Lung microvascular endothelial cell (primary cell): ENCODE measurements at places on chromosomes 12 and 14. TPM values are rescaled to one million over a fixed set of nuclear protein-coding genes. Genes with fewer than 3 reads are reported as not detected.

- no peak for DNase-seq
Measured at GRCh38 chr12:68638721-68639395, 28.2 kb downstream of the RAP1B start.

DNA sequence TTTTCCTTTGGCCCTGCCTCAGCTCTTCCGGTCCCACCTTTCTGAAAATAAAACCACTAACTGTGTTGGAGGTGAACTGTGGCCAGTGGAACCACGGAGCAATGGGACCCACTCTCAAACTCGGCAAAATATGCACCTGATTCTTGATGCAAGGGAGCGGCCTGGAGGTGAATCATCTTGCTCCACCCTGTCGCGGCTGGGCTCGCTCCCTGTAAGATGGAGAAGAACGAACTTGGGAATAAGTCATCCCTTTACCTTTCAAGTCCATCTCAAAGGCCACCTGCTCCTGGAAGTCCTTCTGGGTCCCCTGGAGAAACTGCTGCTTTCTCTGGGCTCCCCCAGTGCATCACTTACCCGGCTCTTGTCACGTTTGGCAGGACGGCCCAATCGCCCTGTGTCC, 309.9 kb downstream of the BCL11B start:
- DNase-seq, result no peak

GRCh38 chr12:111359231-111359913, 9.5 kb downstream of the PHETA1 start:
- DNase-seq, result no peak

Gene CDKL1
- total RNA-seq, result 28.3 and 31.9 TPM in 2 replicates

GRCh38 chr14:22791301-22791700, 23.9 kb downstream of the SLC7A7 start:
- no peak for DNase-seq

GRCh38 chr14:51441001-51441400, 201.0 kb downstream of the TMX1 start:
- DNase-seq, result no peak

DNA sequence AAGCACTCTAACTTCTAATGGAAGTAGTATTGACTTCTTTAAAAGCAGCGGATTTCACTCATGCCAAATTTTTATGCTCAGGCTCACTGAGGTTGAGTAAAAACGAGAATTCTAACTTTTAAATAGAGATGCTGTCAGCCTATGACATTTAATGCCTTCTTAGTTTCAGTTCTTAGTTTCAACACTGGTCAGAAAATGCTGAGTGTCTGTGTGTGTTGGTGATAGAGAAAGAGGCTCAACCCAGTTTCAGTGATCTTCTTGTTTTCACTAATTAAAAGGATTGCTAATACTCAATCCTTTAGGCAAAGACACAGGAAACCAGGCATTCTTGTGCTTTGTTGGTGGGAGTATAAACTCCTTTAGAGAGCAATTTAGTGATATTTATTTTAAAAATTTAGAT, 31.0 kb downstream of the PEBP1 start:
- no peak for DNase-seq

GRCh38 chr12:132218915-132219314, 74.7 kb downstream of the NOC4L start:
- peak; percentile 82 for DNase-seq

- DNase-seq, result no peak
Measured at GRCh38 chr12:55931317-55931779, 386 bp downstream of the DGKA start.

GRCh38 chr12:225012-225411, 11.1 kb upstream of the SLC6A12 start:
- no peak for DNase-seq

DNA sequence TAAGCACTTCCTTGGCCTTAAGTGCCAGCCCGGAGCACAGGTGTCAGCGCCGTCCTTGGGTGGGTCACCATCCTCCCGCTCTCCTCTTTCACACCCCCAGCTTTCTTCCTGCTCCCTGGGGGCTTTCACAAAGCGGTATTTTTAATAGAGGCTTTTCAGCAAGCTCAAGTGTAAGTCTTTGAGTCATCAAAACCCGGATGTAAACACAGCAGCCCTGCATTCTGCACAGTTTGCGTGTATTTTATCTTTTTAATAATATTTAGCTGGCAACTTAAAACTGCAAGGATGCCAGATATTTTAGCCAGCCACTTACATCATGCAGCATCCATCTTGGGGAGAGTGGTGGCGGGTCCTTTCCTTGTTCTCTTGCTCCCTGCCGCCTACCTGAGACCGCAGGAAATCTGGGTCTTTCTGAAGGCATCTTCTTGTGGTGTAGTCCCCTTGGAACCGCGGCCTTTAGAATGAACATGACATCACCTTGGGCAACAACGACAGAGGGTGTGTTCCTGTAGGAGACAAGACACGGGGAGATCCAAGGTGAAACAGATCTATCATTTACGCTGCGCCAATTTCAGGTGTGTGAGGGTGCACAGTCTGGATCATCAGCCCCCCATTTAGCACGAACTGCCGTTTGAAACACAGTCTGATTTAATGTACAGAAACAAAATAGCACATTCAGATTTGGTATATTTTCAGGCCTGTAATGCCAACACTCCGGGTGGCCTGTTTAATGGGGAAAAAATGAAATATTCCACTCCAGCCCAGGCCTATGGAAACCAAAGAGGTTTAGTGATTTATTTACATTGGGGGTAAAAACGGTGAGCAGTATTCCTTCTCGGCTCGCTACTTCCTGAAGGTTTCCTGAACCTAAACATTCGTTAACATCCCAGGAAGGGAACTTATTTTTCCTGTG, 12.5 kb upstream of the IRF2BPL start:
- DNase-seq, result peak; percentile 89

DNA sequence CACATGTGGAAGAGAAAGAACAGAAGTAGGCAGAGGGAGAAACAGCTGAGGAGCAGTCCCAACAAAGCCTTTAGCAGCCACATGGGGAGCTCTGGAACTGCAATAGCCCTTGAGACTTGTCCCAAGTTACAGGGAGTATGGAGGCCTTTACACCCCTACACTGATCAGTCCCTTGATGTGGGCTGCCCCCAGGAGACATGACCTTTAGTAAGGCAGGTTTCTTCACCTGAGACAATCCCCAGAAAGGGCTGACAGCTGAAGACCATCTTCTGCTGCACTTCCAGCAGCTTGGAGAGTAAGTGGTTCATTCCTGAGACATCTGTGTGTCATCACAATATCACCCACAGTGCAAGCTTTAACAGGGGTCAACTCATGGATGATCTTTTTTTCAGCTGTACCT, 8.6 kb upstream of the SNAPC1 start:
- DNase-seq, result no peak

Gene PCED1B
- under 0.01 and 0.20 TPM in 2 replicates for total RNA-seq

Gene NXPH4
- total RNA-seq, result under 0.01 TPM in 1 of 2 replicates, not detected in the other

Gene HHIPL1
- 0.79 and 1.1 TPM in 2 replicates for total RNA-seq

Gene PLCZ1
- total RNA-seq, result not detected in 2 replicates

- DNase-seq, result no peak
Measured at GRCh38 chr12:128450810-128451209, 183.8 kb downstream of the TMEM132C start.

GRCh38 chr12:92690601-92691000, 12.2 kb upstream of the PLEKHG7 start:
- DNase-seq, result peak; percentile 54

- DNase-seq, result no peak
Measured at GRCh38 chr12:55469291-55469690, 647 bp downstream of the OR6C70 start.

- DNase-seq, result no peak
Measured at GRCh38 chr12:53652366-53652765, 23.5 kb downstream of the ATP5MC2 start.

Gene GZMB
- not detected in 2 replicates for total RNA-seq

Gene CACNA1C
- total RNA-seq, result under 0.01 and 0.44 TPM in 2 replicates

DNA sequence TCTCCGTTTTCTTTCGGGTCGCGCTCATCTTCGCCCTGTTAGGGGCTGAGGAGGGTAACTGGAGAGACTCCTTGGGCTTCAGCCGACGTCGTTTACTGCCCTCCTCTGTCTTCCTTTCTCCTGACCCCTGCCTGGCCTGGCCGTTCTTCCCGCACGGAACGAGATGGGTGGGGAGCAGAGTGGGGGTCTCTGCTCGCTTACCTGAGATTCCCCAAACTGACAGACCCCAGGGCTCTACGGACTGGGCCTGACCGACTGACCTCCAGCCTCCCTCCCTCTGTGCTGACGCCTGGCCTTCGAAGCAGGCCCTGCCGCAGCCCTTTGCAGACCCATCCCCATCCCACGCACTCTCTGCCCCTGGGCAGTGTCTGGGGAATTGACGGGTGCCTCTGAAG, 439 bp downstream of the GOLGA5 start:
- peak; percentile 37 for DNase-seq

- DNase-seq, result no peak
Measured at GRCh38 chr12:124750149-124750656, 113.5 kb downstream of the SCARB1 start.

GRCh38 chr14:64704143-64704742, at the start of gene PLEKHG3:
TSS of gene PLEKHG3 (plus strand) at chr14:64704424. CDS start at chr14:64727632, 23,208 bp downstream.
- peak; percentile 43 for DNase-seq

DNA sequence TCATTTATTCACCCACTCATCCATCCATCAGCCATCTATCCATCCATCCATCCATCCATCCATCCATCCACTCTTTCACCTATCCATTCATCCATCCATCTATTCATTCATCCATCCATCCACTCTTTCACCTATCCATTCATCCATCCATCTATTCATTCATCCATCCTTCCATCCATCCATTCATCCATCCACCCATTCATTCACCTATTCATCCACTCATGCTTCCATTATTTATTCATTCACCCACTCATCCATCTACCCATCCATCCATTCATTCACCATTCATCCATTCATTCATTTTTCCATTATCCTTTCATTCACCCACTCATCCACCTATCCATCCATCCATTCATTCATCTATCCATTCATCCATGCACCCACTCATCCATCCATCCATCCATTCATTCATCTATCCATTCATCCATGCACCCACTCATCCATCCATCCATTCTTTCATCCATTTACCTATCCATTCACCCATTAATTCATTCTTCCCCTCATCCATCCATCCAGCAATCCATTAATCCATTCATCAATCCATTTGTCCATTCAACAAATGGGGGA, 360.9 kb downstream of the ADGRD1 start:
- no peak for DNase-seq

- no peak for DNase-seq
Measured at GRCh38 chr14:74246542-74246941, 7.3 kb downstream of the VSX2 start.

DNA sequence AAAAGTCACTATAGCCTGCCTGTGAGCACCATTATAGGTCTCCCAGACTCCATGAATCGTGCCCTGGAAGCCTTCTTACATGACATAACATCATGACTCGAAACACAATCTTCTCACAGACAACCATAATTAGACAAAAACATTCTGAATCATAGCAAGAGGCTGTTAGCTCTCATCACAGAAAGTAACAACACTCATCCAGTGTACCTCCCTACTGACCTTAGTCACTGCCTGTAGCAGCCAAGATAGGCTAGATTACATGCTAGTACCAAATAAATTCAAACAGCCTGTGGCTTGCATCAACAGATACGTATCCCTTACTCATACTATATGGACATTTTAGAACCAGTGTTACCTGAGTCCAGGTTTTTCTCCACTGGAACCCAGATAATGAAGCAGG, 663.8 kb upstream of the FOXG1 start:
- DNase-seq, result no peak

GRCh38 chr14:35535483-35536112, 1.6 kb downstream of the INSM2 start:
- no peak for DNase-seq

DNA sequence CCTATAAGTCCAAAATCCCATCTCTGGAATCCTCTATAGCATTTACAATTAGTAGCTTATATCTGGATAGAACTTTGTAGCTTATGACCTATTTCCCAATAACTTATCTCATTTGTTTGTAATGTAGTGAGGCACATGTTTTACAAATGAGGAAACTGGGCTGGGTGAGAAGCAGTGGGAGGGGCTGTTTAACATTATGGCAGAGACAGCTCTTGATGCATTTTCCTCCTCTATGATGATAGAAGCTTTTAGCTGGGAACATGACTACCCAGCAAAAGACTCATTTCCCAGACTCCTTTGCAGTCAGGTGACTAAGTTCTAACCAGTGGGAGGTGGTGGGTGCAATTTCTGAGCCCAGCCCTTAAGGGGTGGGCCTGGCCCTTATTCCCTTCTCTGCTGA, 179.7 kb downstream of the TTC8 start:
- no peak for DNase-seq

GRCh38 chr14:103941973-103942736, at the start of gene RD3L:
TSS of gene RD3L (minus strand) at chr14:103942529. CDS start at chr14:103941695, 834 bp downstream.
- no peak for DNase-seq

GRCh38 chr12:114611145-114612018, 72.6 kb downstream of the TBX3 start:
- DNase-seq, result no peak

DNA sequence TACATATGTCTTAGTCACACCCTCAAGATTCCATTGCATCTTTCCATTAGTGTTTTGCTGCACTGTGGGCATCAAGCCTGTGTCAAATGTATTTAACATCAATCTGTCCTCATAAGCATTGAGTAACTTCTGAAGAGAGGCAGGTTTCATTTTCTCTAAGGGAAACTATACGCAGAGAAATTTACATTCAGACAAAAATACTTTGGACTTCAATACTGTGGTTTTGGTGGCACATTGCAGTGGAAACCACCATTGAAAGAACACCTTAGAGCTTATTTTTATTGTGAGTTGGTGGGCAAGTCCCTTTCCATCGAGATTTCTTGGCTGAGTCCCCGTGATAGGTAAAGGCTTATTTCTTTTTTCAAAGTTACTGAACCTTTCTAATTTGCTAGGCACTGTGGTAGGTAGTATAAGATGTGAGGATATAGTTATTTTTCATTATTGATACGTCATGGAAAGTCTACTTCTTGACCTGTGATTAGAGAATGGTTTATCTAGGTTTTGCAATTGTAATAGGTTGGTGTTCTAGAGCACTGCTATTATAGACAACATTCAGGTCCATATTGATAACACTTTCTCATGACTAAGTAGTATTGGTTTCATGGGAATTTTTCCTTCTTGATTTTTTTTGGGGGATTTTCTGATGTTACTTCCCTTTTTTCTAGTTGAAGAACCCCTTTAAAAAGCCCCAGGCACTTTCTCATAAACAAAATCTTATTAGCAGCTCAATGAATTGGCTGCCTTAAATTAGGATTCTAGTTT, 81.9 kb downstream of the CFAP54 start:
- DNase-seq, result no peak

DNA sequence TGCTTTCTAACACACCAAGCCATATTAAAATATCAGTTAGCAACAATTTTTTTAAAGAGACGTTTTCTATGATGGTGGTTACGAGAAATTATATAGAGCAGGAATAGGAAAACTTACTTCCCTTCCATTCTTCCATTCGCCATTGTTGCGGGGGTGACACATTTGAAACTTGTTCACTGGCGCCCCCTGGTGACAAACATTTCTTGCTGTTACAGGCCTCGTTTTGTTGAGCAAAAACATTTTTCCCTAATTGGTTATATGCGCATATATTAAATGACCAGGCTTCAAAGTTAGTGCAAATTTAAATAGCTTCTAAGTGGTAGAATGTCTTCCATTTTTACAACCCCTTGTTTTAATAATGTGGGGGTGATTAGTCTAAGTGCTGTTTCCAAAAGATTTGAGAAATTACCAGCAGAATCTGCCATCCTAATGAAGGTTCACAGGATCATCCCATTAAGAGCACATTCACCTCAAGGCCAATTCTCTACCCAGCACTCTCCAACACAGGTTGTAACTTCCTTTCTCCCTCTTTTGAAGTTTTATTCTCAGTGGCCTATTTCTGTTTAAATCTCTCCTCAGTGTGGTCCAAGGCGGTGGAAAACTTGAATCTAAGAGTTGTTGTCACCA, 1124.7 kb downstream of the FLRT2 start:
- DNase-seq, result peak; percentile 55

Gene SDR9C7
- total RNA-seq, result not detected in 2 replicates

GRCh38 chr14:77204459-77204771, 22.8 kb downstream of the TMEM63C start:
- no peak for DNase-seq
